ENCODE measurements at places on chromosomes 7 and 10.

DNA sequence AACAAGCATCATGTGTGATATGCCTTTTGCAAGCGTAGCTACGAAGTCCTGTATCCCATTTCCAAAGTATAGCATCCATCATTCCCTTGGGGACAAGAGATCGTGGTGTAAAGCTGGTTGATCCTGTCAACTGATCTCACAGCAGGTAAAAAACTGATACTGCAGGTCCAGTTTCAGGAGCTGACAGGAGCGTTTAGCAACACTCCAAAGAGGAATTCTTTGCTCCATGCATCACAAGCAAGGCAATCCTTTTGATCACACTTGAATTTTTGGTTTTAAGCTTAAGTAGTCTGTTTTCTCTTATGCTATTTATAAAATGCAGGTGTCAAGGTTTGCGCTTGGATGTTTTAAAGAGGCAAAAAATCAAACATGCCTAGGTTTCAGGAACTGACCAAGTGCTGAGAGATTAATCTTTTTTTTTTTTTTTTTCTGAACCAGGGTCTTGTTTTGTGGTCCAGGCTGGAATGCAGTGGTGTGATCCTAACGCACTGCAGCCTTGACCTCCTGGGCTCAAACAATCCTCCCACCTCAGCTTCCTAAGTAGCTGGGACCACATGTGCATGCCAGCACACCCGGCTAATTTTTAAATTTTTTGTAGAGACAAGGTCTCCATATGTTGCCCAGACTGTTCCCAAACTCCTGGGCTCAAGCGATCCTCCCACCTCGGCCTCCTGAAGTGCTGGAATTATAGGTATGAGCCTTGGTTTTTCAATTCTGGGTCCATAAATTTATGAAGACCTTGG is 1.8 kb upstream of the ZDHHC4 start:
- ATAC-seq = no peak

DNA sequence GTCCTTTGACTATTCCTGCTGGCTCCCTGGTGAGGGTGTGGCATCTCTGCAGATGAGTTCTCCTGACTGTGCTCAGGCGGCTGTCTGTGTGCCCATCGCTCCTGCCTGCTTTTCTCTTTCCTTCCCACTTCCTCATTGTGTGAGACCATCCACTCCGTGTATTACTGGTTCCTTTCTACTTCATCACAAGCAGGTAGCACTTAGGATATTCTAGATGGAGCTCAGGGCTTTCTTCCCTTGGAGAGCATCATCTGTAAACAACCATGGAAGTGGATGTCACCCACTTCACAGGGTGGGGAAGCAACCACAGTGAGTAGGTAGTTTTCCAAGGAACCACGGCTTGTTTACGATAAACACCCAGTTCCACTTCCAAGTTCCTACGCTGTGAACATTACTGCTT is 15.7 kb downstream of the DNAJB6 start:
- ATAC-seq = no peak

DNA sequence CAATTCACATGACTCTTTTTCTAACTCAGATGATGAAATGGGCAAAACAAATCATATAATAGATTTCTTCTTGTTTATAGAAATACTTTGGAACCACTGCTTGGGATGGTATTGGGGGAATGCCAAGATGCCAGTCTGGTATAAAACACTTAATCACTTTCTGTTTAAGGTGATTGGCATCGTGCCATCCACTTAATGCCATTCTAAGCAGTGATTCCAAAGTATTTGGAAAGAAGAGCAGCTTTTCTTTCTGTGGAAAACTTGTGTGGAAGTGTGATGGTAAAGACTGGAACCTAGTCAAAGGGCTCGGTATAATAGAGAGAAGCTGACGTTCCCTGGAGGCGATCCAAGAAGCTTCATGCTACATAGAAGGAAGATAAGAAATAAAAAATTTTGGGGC is 120.6 kb downstream of the TMEM26 start:
- ATAC-seq = no peak

- ATAC-seq = no peak
Measured at GRCh38 chr10:128642023-128642422, 515.8 kb upstream of the MKI67 start.

DNA sequence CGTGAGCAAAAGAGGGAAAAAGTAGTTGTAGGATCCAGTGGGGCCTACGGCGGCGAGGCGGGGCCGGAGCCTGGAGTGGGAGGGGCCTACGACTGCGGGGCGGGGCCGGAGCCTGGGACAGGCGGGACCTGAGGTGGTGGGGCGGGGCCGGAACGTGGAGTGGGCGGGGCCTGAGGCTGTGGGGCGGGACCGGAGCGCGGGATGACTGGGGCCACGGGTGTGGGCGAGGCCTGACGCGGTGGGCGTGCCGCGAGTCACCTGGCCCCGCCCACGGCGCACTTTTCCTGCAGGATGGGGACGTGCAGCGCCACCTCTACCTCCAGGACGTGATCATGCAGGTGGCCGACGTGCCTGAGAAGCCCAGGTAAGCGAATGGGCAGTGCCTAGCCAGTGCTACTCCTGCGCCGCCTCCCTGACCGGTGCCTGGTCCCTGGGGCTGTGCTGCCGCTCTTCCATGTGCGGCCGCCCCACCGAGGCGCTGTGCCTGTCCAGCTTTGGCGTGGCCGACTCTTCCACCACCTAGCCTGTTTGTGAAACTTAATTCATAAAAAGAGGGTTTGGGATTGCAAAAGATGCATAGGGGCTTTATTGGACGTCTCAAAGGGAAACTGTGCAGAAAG is 496 bp downstream of the ZNF511 start:
- ATAC-seq = peak; percentile 73

DNA sequence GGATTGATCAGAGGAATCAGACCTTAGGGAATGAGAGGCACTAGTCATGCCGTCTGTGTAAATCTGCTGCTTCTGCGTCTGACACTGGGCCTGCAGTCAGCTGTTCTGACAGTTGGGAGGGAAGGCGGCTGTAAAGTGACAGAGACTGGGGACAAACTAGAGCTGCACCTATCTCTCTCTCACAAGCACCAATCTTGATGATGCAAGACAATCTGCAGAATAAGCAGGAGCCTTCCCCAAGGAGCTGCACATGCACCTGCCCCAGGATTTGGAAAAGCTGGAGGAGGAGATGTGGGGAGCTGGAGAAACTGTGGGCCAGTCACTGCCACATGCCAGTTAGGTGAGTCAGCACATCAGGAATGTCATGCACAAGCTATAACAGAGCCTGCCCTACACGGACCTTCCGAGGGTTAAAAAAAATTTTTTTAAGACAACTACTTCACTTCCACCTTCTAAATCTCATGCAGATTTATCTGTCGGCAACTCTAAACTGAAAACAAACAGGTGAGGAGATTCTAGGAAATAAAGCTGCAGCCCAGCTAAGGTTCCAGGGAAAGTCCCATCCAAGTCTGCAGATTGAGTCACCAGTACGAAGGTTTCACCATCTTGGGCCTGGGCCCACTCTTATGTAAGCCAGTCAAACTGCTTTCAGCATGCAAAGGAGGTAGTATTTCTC is 39.2 kb downstream of the ENO4 start:
- no peak for ATAC-seq
